Heart right ventricle (tissue), 16 donors: ENCODE measurements at places on chromosomes 7 and 10. TPM values are rescaled to one million over a fixed set of nuclear protein-coding genes. Genes with fewer than 3 reads are reported as not detected.

SPDYE5 gene
- not detected for total RNA-seq

DNA sequence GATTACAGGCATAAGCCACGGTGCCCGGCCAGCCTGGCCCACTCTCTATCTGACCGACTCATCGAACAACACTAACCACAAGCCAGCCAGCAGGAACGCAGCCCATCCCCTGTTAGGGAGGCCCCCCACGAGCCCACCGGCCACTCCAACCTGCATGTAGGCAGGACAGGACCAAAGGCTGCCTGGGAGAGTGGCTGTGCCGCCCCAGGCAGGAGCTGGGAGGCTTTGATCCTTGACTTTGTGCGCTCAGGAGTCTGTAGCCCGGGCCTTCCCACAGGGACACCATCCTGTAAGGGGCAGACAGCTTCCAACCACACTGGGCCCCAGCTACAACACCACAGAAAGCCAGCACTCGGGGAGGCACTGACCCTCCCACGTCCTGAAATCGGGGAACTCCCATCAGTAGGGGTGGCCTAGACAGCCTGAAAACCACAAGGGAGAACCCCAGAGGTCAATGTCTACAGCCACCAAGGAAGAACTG is 29.4 kb downstream of the GRID1 start:
- DNase-seq = no peak

GRCh38 chr10:86969421-86970041 is 1.2 kb downstream of the ADIRF start:
- no peak for DNase-seq

TRIM50 gene
- 0.22 TPM for total RNA-seq

- DNase-seq = no peak
These were observed 26.6 kb downstream of the HGF start for GRCh38 chr7:81743201-81743600.

POLR2J2 gene
- total RNA-seq = 3.1 TPM

GRCh38 chr7:5510426-5511045 is 86.9 kb upstream of the TNRC18 start:
- DNase-seq = no peak

GPR22 gene
- total RNA-seq = 35.1 TPM

GRCh38 chr10:8449909-8450308 is 395.4 kb downstream of the GATA3 start:
- no peak for DNase-seq

CNPY1 gene
- total RNA-seq = not detected

GBX1 gene
- 0.30 TPM for total RNA-seq

GRCh38 chr7:7719236-7719635 is 829 bp upstream of the RPA3 start:
- peak; percentile 24 for DNase-seq

GRCh38 chr10:68957654-68958053 is 1.7 kb downstream of the DDX21 start:
- DNase-seq = no peak

GRCh38 chr10:34489411-34489810 is 325.7 kb downstream of the PARD3 start:
- no peak for DNase-seq

STEAP2 gene
- 12.8 TPM for total RNA-seq

NPY4R2 gene
- total RNA-seq = not detected

TMEM270 gene
- total RNA-seq = not detected

- DNase-seq = no peak
These were observed 802.5 kb downstream of the GRM8 start for GRCh38 chr7:126450269-126450671.

GRCh38 chr7:27603813-27604212 is 58.9 kb downstream of the HIBADH start:
- DNase-seq = no peak

NRG3 gene
- 0.13 TPM for total RNA-seq

GBF1 gene
- total RNA-seq = 50.6 TPM

GRCh38 chr10:110174201-110174600 is 33.2 kb upstream of the MXI1 start:
- DNase-seq = no peak

DNA sequence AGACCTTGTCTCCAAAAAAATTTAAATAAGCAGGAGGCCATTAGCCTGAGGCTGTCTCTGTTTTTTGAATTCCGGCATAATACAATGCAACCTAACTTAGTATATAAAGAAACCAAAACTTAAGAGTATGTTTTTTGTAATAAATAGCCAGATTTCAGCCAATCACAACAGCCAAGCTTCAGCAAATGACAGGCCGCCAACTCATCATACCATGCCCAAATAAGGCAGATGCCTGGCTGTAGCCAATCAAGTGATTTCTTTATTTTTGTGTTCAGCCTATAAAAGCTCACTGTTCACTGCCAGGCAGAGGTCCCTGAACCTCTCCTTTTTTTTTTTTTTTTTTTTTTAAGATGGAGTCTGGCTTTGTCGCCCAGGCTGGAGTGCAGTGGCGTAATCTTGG is 12.7 kb upstream of the PURB start:
- DNase-seq = no peak

GRCh38 chr7:156169474-156170370 is 357.5 kb upstream of the SHH start:
- no peak for DNase-seq

DNA sequence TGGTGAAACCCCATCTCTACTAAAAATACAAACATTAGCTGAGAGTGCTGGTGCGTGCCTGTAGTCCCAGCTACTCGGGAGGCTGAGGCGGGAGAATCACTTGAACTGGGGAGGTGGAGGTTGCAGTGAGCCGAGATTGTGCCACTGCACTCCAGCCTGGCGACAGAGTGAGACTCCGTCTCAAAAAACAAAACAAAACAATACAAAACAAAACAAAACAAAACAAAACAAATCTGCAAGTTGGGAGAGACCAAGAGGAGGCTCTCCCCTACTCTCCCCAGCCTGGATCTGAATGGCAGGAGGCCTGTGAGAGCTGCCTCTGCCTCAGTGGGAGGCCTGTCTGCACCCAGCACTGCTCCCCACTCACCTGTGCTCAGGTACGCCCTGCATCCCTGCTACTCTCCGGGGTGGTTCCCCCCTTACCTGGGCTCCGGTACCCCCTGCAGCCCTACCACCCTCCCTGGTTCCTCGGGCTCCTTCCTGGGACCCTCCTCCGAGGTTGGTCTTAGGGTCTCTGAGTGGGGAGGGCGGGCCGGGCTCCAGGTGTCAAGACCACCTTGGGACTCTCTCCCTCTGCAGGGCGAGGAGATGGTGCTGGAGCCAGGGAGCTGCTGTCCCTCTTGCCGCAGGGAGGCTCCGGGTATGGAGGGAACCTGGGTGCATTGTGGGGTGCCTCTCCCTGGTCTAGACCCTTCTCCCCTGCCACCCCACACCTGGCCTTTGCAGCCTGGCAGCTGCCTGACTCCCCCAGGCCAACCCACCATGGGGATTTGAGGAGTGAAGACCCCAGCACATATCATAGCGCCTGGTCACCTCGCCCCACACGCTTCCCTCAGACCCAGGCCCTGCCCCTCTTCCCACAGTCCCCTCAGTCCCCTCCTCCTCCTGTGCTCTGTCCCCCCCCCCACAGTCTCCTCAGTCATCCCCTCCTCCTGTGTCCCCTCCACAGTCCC is 9.5 kb upstream of the ZNF862 start:
- DNase-seq = no peak

GRCh38 chr7:142855114-142855743 is 353 bp downstream of the EPHB6 start:
- DNase-seq = no peak

DNA sequence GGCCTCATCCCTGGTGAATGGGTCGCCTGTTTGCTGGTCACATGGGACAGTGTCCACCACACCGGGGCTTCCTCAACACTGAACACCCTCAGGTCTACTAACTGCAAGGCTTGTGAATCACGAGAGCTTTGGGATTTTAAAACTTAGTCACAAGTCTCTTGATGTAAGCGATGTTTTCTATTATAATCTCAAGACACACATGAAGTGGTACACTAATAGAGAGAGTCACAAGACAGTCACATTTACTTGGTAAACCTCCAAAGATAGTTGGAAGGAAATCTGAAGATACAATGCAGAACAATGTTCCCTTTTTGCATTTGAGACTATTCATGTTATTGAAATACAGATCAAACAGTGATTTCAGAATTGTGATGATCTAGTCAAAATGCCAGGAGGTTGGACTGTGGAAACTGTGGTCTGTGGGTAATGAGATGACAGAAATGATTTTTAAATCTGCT is 233.1 kb upstream of the KLF6 start:
- DNase-seq = no peak

DNA sequence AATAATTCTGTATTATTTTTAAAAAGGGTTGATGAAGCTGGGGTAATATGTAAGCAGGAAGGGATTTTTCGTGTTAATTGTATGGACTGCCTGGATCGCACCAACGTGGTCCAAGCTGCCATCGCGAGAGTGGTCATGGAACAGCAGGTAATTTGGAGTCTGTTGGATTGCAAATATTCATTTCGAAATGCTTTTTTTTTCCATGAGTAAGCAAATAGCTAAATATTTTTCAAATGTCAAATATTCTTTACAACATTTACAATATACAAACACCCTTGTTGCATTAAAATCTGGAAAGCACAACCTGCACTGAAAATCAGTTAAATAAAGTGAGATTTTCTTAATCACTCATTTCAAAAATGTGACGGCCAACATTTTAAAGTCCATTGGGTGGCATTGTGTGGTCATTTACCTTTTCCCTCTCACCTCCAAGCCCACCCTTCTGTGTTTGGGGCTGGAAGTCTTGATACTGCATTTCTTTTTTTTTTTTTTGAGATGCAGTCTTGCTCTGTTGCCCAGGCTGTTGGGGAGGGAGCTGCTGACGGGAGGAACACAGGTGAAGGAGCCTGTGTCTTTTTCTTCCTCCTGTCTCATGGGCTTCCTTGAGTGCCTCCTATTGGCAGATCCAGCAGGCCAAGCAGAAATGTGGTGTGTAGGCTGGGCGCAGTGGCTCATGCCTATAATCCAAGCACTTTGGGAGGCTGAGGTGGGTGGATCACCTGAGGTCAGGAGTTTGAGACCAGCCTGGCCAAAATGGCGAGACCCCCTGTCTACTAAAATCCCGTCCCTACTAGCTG is 66.1 kb downstream of the MCMBP start:
- no peak for DNase-seq

DNA sequence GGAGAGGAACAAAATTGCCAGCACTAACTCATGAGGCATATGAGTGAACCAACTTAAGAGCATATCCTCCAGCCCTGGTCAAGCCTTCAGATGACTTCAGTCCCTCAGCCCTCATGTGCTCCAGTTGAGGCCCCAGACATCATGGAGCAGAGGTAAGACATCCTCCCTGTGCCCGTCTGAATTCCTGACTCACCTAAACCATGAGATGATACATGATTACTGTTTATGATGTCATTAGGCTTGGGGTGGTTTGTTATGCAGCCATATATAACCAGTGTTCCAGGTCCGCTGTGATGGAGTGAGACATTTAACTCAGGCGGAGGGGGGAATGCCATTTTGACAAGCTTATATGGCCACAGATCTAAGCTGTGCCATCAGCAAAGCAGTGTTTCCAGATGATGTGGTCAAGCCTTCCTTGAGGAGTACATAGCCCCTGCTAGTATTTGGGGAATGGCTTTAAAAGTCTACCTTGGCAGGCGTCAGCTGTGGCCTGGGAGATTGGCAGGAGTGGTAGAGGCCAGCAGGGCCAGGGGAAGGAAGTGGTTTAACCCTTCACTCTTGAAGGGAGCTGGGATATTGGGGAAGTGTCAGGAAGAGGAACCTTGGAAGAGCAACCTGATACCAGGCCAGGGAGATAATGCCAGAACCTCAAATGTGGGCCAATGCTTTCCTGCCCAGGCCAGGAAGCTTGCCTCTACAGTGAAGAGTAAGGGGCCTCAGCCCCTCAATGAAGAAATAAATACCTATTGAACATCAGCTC is 343.0 kb upstream of the PODXL start:
- DNase-seq = no peak

GRCh38 chr7:151013733-151014497 is 10.4 kb downstream of the ATG9B start:
- peak; percentile 68 for DNase-seq

DNA sequence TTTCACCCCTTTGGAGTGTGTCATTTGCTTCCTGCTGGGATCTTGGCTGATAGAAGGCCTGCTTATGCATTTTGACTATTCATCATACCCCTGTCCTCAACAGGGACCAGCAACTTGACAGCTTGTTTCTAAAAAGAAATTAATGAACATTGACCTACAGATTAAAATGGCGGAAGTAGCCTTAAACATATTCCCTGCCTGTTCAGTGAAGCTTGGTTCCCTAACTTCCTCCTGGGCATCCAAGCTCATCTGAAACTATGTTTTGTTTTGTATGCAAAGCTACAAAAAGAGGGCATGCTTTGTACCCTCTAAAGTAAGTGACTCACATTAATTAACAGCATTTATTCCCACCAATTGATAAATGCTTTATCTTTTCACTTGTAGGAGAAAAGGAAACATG is 26.8 kb upstream of the CDK14 start:
- no peak for DNase-seq
